ENCODE measurements at places on chromosomes 1 and 21.

DNA sequence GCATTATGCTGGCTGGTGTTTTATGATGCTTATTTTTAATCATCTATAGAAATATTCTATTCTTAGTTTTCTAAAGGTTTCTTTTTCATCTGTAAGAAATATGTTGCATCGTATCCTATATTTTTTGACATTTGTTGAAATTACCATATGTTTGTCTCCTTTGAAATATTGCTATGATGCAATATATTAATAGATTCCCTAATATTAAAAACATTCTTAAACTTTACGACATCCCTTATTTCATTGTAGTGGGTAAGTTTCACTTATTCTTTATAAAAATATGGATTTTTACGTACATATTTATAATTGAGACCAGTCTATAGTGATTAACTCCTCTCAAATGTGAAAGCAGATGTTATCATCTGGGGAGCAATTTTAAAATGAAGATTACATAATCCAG, 258.2 kb upstream of the DUSP10 start:
- DNase-seq = no peak

GRCh38 chr1:21577933-21578332, 68.7 kb downstream of the ALPL start:
- DNase-seq = no peak

- DNase-seq = no peak
Measured at GRCh38 chr21:22342889-22343288, 1344.7 kb downstream of the NCAM2 start.

GRCh38 chr1:178075333-178075732, 18.6 kb upstream of the RASAL2 start:
- no peak for DNase-seq

DNA sequence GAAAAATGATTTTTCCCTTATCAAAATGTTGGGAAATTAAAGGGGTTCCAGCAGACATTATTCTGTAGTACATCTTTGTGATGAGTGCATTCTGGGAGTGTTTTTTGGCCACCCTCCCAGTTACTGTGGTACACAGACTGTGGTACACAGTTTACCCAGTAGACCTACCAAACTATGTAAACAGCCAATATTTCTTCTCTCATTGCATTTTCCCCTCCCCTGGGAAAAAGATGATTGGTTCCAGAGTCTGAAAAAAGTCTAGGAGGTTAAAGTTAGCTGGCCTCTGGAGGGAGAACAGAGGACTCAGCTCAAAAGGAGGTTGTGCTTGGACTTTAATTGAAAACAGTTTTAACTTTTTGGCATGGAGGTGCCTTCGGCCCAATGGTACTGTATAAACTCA, 42.5 kb downstream of the PGM1 start:
- no peak for DNase-seq

GRCh38 chr1:109371341-109371739, 26.4 kb downstream of the SORT1 start:
- DNase-seq = no peak

GRCh38 chr1:6420454-6421042, 829 bp upstream of the HES2 start:
- DNase-seq = no peak

DNA sequence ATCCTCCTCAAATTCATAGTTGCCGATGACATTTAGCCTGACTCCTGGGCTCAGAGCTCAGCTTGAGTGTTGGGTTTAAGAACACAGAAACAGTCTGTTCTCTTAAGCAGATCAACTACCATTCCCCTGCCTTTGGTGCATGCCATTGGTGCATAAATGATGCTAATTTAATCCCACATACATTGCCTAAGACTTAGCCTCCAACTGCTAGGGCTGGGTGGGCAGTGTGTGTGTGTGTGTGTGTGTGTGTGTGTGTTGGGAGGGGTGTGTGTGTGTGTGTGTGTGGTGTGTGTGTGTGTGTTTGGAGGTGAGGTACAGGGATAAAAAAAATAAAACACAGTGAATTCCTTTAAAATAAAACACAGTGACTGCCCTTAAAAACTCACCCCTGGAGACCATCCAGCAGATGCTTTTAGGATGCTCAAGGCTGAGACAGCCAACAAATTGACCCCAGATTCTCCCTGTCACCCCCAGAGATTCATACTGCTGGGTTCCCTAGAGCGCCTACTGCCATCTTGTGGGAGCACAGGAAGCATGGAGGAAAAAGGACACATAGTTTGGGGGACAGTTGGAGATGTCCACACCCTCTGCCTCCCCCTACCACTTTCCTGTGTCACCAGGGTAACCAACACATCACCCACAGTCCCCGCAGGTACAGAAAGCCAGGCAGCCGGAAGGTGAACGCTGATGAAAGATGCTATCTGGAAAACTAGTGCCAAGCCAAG, 30.6 kb downstream of the KLHDC7A start:
- DNase-seq = no peak

GRCh38 chr21:38959692-38960061, 153.9 kb downstream of the ETS2 start:
- DNase-seq = no peak

DNA sequence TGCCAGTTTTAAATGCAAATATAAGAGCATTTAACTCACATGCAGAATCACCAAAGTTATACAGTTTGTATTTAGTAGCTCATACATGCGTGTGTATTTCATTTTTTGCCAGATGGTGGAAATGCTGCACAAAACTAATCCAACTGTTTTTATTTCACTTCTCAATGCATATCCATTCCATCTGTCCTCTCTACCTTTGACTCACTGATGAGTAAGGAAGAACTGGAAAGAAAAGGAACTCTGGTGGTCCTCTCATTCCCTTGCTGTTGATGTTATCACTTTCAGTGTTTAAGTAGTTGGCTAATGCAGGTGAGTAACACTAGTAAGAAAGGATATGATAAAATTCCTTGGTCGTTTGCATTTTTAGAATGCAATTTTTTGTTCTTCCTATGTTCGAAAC, 5.7 kb upstream of the SLC1A7 start:
- no peak for DNase-seq

DNA sequence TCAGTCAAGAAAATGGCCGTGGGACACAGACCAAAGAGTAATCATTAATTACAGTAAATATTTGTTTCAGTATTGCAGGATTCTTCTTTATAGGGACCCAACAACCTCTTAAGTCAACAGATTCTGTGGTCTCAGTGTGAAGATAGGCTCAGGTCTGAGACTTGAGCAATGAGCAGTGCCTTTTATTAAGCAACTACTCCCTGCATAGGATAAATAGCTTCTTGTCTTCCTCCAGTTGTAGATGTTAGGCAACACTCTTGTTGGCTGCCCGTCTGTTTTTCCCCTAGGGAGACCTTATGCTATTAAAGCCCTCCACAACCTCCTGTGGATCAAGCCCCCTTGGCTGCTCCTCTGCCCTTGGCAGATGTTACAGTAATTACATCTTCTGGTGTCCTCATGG, 1.8 kb upstream of the OMA1 start:
- no peak for DNase-seq

DNA sequence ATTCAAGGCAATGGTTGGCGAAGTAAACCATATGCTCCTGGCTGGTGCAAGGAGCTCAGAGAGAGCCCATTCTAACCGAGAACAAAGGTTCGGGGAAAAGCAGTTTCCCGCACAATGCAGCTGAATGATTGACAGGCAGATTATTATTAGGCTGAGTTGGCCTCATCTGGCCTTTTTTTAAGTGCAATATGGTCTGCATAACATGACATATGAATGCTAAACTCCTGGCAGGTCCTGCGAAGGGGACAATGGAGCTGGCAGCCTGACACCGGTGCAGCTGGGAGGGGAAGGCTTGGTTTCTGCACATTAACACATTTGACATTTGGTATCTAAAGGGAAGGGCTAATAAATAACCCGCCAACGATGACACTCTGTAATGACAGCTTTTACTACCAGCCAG, 92.0 kb downstream of the MIS18A start:
- no peak for DNase-seq

DNA sequence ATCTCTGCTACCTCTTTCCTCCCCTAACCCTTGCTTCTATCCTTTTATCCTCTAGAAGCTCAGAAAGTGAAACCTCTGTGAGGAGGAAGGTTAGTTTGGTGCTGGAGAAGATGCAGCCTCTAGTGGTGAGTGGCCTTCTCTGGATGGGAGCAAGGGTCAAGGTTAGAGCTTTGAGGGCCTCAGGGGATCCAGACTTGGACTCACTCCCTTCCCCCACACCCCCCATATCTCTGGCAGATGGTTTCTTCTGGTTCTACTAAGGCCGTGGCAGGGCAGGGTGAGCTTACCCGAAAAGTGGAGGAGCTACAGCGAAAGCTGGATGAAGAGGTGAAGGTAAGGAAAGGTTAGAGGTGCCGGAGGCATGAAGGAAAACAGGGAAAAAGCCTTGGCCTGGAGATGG, 9.2 kb downstream of the CGN start:
- DNase-seq = no peak

GRCh38 chr1:181317261-181317930, 165.9 kb upstream of the CACNA1E start:
- DNase-seq = no peak
